Motor neuron (in vitro differentiated cells): ENCODE measurements at places on chromosomes 2 and 18. TPM values are rescaled to one million over a fixed set of nuclear protein-coding genes. Genes with fewer than 3 reads are reported as not detected.

GRCh38 chr2:150710916-150711315, 223.4 kb upstream of the RND3 start:
- no peak for ATAC-seq

DNA sequence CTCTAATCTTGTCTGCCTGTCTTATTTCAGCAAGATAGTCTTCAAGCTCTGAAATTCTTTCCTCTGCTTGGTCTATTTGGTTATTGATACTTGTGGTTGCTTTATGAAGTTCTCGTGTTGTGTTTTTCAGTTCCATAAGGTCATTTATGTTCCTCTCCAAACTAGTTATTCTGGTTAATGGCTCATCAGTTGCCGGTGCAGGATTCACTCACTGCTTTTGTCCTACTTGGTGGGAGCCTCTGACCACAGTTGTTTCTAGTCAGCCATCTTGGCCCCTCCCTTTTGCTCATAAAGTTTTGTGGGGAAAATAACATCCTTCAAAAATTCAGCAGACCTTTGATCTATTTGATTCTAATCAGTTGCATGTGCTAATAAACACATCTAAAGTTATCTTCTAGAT, 158.6 kb upstream of the PARD3B start:
- no peak for ATAC-seq

GRCh38 chr2:55999231-55999630, 75.6 kb upstream of the EFEMP1 start:
- no peak for ATAC-seq

RGPD3 gene
- total RNA-seq = 0.66 and 0.75 TPM in 2 replicates

PKDCC gene
- total RNA-seq = 22.6 and 25.6 TPM in 2 replicates
